Stimulated activated CD8-positive, alpha-beta memory T cell treated with anti-CD3 and anti-CD28 coated beads, Interleukin-7, amount 100 ng/mL, for 48 hours (primary cell): ENCODE measurements at places on chromosomes 12 and 14.
A peak's percentile ranks its signal among the peaks of the same experiment; 100 is the strongest.

DNA sequence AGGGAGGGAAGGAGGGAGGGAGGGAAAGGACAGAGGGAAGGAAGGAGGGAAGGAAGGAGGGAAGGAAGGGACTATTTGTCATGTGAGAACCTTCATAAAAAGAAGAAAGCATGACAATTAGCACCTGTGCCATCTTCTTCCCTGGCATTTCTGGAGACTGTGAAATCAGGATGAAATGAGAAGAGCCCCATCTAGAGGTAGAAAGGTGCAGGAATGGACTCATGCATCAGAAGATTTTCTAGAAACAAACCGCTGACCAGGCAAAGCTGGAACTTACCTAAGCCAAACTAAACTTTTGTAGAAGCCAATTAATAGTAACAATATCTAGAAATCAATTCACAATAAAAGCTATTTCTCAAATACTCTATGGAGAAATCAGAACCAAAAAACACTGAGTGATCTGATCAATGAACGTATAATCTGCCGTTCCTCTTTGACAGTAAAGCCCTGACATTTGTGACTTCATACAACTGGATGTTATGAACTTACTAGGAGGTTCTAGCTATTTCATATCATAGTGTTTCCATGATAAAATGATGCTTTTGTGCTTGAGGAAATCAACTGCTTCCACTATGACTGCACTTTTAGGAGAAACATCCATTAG is 24.4 kb upstream of the CRACR2A start:
- no peak for DNase-seq

DNA sequence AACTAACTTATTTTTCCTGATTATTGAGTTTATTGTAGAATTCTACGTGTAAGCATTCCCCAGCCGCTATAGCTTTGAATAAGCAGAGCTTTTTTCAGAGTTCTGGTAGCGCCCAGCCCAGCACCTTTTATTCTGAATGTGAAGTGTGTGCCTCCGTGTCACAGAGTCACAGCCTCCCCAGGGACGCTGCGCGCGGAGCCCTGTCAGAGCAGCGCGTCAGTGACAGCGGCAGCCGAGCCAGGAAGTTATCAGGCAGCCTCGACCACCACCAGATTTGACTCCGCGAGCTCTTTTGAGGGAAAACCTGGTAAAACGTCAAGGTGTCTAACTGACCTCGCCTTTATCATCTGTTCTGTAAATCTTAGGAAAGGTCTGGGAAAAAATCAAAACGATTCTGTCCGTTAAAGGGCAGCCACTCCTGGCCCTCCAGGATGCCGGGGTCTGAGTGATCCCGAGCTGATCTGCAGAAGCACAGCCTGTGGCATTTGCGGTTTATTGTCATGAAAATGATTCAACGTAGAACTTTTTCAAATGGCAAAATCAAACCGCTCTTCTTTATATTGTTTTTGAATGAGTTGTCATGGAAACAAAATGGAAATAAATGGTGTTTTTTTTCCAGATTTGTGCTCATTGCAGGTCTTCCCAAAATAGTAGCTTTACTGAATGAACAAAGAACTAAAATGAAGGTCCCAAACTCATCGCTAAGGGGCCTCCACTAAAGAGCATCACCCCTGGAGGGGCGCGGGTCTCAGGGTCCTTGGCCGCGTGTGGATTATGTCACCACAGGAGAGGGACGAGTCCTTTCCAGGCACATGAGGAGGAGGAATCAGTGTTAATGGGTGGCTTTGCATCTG is 43.1 kb upstream of the MMP17 start:
- no peak for DNase-seq

DNA sequence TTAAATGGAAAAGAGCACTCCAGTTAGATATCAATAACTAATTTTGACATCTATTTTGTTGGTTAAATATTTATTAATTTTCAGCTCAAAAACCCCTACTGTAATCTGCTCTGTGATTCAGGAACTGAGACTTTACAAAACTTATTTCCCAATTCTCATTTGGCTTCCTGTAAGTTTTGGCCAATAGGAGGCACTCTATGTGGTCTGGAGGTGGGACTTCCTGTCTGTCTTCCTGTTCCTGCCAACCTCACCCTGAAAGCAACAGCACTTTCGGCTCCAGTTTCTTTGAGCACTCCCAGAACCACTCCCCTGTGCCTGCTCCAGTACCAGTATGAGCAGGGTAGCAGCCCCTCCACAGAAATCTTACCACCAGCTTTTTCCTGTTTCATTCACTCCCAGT is 1027.0 kb downstream of the VRK1 start:
- DNase-seq: no peak

GRCh38 chr12:33876618-33877017 is 145.7 kb upstream of the ALG10 start:
- no peak for DNase-seq

DNA sequence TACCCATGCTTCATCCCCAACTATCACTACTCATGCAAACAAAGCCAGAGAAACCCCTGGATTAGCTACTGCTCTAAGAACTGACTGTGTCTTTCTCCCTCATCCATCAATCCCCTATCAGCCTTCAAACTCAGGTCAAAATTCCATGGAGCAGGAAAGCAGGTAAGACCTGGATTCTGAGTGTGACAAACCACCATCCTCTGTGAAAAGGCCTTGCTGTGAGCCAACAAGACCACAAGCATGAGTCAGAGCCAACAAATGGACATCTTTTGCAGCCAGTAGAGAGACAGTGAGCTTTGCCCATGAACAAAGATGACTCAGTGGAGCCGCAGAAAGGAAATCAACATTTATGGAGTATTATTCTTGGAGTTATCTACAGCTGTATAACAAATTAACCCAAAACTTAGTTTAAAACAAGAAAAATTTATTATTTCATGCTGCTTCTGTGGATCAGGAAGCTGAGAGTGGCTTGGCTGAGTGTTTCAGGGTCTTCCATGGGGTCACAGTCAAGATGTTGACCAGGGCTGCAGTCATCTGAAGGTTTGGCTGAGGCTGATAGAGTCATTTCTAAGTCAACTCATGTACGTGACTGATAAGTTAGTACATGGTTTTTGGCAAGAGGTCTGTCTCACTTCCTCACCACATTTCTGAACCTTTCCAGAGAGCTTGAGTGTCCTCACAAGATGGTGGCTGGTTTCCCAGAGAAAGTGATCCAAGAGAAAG is 61.1 kb downstream of the PITPNM2 start:
- no peak for DNase-seq

DNA sequence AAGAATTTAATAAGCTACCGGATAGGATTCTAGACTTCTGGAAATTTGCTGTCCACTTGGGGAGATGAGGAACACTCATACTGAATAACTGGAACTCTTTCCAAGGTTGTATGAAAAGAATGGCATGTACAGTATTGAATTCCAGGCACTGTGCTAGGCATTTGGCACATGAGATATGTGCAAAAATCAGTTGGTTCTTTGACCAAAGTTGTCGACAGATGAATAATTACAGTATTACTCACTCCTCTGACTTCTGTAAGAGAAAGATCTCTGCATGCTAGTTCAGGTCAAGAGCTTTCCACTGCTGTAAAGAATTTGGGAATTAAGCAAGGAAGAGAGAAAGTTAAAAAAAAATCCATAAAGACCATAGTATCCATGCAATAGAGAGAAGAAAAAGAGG is 764.7 kb downstream of the BCL11B start:
- DNase-seq: no peak

- peak; percentile 3 for DNase-seq
Observed at GRCh38 chr12:130521375-130522124, 183.9 kb downstream of the PIWIL1 start.

DNA sequence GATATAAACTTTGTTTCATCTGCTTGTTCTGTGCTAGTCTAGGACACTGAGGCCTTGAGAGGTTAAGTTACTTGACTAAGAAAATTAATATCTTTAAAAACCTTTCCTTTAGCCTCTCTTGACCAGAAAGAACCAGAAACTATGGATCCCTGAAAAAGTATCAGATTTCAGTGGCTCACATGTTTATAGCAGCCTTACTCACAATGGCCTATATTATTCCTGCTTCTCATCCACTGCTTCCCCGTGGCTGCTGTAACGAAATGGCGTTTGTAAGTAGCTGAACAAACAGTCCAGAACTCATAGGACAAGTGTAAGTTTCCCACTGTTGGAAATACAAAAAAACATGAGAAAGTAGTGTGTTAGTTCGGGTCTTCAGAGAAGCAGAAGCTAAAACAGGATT is 3.2 kb upstream of the PYGL start:
- no peak for DNase-seq

- DNase-seq: peak; percentile 37
Observed at GRCh38 chr12:111598637-111599452, at the start of gene ATXN2. Gene ATXN2, minus strand, starts transcription at chr12:111599315. Its CDS starts 281 bp downstream, at chr12:111599034.

DNA sequence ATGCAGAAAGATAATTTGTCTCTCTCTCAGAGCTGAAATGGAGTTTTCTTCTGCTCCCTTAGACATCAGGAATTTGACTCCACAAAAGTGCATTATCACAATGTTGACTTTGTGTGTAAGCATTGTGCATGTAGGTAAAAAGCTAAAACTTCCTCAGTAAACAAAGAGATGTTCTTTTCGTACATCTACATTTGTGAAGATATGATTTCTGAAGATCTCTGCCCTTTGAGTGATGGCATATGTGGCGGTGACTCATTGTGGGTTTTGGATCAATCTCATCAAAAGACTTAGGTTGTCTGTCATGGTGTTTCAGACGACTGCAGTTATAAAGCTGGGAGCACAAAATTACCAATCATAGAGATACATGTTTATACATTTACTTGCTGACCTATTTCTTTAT is 411.4 kb upstream of the LMO3 start:
- DNase-seq: no peak

- no peak for DNase-seq
Observed at GRCh38 chr12:25718081-25718731, 165.1 kb upstream of the LMNTD1 start.

DNA sequence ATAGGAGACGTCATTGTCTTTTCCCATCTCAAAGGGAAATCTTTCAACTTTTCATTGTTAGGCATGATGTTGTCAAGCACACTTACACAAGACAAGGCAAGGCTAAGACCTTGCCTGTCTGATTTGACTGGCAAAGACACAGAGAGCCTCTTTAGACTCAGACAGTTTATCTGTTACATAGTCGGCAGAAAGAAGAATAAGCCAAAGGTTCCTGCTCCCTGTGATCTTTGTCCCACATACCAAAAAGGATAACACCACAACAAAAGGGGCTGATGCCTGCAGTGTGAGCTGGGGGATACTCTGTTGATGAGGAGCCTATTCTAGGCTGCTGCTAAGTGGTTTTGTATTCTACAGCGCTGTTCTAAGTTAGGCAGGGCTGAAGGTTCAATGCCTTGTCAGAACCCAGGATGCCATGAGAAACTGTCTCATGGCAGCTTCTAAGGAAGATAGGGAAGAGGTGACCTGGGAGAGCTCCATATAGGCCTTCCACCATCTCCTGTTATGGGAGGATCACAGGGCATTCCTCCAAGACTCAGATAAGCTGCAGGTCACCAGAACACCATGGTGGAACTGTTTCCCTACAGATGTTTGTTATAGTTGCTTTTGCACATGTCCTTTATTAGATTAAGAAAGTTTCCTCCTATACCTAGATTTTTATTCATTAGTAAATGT is 12.7 kb downstream of the ERC1 start:
- DNase-seq: no peak

- DNase-seq: no peak
Observed at GRCh38 chr14:52802597-52802996, 11.2 kb upstream of the GNPNAT1 start.

- no peak for DNase-seq
Observed at GRCh38 chr14:75539561-75540478, 17.6 kb downstream of the BATF start.

DNA sequence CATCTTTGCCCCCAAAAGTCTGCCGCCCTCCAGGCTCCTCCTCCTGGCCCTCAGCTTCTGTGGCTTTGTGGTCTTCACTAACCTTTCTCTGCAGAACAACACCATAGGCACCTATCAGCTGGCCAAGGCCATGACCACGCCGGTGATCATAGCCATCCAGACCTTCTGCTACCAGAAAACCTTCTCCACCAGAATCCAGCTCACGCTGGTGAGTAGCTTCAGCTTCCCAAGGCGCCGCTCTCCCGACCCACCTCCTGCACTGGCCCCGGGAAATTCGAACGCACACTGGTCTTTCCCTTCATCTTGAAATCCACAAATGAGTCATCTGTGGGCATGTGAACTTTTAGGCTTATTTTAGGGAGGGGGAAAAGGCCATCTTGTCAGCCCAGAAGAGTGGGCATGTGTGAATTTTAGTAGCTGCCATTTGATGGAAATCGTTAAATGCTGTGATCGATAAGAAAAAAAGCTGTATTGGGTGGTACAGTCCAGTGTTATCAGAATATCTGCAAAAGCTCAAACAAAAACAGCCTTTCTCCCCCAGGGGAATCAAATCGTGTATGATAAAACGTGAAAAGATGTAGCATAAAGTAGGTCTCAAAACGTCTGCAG is 700 bp downstream of the SLC35E3 start:
- DNase-seq: peak; percentile 5

GRCh38 chr14:56666294-56666693 is 86.7 kb downstream of the TMEM260 start:
- DNase-seq: no peak

DNA sequence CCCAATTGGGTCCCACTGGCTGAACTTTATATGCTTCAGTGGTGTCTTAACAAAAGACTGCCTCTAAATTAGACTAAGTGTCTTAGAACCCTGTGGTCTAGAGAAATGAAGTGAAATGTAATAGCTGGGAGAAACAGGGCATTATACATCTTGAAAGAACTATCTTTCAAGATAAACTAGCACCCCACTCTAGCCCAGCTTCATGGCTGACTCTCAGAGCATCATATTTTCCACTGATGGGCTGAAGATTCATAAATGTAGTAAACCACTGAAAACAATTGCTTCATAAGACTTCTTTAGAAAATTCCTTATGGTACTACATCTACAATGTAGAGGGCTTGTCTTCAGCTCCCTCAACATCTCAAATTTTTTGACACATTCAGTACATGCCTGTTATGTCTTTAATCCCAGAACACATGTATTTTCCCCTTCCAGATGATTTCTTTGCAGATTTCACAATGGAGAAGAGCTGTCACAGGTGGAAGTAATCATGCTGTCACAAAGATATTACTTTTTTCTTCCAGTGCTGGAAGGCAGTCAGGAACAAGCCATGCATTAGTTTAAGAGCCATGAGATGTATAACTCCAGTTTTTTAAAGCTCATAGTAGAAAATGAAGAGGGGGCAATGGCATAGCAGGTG is 48.5 kb downstream of the IFNG-AS1 start:
- DNase-seq: no peak

GRCh38 chr14:53183611-53184010 is 30.5 kb upstream of the DDHD1 start:
- no peak for DNase-seq

DNA sequence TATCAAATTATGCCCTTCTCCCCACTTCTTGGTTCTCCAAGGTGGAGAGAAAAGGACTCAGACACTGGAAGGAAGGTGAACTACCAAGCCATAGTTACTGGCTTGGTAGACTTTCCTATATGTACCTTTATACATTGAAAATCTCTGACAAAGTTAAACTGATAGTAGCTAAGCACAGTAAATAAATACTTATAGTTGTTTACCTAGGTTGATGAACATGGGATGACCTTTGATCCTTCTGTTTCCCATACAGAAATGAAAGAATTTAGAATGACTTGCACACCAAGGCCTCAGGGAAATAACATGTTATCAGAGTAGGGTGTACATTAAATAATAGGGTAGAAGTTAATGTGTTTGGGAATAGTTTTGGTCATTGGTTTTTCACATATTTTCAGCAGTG is 6.7 kb downstream of the ARHGAP5 start:
- DNase-seq: no peak
